ENCODE measurements at places on chromosomes 7 and 10. TPM values are rescaled to one million over a fixed set of nuclear protein-coding genes. Genes with fewer than 3 reads are reported as not detected.

DNA sequence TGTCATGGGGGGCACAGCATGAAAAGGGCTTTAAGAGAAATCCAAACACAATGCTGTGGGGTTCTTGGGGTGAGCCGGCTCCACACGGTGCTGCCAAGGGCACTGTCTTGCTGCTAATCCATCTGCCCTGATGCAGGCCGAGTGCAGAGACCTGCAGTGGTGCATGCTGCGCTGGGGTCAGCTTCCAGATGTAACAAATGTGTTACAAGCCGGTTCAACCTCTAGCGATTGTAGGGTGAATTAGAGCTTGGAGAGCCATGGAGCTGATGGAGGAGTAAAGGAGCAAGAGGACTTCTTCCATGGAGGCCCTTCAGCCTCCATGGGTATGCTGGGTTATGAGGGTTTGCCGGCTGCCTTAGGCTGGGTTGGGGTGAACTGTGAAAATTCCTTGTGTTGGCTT lies 402.3 kb downstream of the TYW1 start:
- no peak for DNase-seq

DNA sequence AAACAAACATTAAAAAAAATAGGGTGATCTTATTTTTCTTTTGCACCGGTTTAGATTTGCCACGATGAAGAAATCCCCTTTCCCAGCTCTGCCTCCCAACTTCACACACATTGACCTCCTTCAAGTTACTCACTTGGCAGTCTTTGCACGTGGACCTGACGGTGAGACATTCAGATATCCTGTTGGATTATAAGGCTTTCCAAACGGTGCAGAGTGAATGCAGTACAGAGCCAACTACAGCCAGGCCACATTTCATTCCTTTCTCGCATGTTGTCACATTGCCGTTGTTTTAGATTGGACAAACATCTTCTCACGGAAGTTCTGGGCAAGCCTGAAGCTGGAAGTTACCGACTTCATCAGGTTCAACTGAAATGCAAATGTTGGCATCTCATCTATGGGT lies 159.2 kb downstream of the HDAC9 start:
- DNase-seq = no peak

GRCh38 chr7:114784746-114785145 lies 137.1 kb upstream of the MDFIC start:
- no peak for DNase-seq

DNA sequence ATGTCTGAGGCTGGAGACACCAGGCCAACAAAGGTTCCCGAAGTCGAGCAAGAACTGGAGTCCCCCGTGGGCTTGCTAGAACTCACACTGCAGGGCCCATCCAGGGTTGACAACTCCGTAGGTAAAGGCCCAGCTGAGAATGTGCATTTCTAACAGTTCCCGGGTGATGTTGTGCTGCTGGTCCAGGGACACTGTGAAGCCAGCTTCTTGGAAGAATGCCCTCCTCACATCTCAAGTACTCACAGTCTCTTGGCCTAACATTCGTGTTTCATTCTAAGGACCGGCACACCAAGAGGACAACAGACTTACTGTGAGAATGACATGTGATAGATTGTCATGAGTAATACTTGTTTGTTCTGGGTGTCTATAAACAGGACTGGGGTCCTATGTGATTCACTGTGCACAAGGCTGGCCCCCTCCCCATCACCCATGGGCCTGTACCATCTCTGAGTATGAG lies 682.3 kb upstream of the IGFBP3 start:
- no peak for DNase-seq

DNA sequence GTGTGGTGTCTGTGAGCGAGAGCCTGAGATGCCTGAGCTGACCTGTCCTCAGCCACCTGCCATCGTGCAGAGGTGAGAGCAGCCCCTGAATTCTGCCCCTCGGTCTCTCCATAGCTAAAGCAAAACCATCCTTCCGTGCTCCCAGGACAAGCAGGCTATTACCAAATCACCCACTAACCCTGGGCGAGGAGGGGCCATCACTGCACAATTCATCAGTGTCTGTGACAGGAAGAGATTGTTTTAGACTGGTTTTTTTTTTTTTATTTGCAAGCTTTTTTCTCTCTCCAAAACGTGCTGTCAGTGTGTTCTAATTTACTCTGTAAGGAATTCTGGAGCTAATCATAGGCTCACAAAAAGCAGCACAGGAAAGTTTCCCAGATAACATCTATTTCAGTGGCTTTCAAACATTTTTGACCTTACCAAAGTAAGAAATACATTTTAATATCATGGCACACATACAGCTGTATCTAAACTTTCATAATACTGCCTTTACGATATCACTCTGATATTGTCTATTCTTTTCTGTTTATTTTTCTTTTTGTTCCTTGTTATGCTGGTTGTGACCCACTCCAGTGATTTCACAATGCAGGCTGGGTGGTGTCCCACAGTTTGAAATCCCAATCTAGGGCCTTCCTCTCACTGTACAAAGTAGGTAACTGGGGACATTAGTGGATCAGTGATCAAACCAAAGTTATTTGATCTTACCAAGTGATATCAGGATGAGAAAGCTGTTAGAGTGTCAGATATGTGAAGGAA lies 62.8 kb downstream of the EGFR start:
- no peak for DNase-seq

GRCh38 chr7:2046581-2047565 lies 185.9 kb downstream of the MAD1L1 start:
- DNase-seq = peak; percentile 39

- DNase-seq = no peak
Measured at GRCh38 chr7:47387506-47387905, 194.4 kb downstream of the TNS3 start.

- DNase-seq = no peak
Measured at GRCh38 chr7:92884218-92884617, 47.8 kb upstream of the CDK6 start.

DNA sequence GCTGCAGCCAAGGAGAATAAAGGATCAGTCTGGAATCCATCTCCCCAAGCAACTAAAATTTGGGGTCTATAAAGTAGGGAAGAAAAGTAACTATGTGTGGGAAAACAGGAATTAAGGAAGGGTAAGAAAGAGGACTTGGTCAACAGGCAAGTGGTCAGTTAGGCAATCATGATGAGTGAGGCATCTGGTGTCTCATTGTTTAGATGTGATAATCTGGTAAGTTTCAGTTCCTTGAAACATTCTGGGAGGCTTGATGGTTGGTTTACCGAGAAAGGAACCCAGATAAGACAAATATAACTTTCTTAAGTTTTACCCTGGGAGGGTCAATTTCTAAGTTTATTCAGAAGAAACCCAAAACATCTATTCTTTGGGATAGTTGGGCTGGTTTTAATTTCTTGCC lies 22.3 kb downstream of the HYAL4 start:
- no peak for DNase-seq

GRCh38 chr7:19700936-19701335 lies 7.9 kb downstream of the POLR1F start:
- DNase-seq = no peak

DNA sequence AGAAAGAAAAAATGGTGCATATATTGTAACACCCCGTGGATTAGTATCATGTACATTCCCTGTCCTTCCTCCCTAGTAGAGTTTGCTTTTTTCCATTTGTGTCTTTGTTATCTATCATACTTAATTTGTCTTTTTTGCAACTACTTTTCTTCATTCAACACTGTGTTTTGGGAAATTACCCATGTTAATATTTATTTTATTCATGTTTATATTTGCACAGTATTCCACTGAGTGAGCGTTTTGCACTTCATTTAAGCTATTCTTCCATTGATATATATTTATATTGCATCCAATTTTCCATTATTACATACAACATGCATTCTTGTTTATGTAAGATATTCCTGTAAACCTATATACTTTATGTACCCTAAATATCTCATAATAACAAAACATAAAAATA lies 57.6 kb upstream of the FAM171A1 start:
- no peak for DNase-seq

DNA sequence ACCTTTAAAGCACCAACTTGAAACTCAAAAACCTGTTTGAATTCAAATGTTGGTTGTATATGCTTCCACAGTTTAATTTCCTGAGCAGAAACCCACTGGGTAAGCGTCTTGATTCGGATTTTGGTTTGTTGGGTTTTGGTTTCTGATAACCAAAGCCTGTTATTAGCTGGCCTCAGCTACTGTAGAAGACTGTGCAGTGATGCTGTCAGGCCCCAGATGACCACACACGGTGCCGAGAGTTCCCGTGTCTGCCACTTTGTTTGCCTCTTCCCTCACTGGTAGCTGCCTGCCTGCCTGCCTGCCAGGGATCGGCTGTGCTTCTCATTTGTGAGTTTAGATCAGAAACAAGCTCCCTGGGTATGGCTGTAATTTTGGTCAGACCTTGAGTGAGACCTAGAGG lies 5.6 kb downstream of the MDH2 start:
- no peak for DNase-seq

GRCh38 chr10:69408318-69409175 lies 8.2 kb downstream of the TACR2 start:
- DNase-seq = no peak

RAB19 gene
- polyA plus RNA-seq = 0.10 TPM

NPY gene
- polyA plus RNA-seq = 36.9 TPM

GARIN1A gene
- 0.44 TPM for polyA plus RNA-seq

ACBD7 gene
- 0.15 TPM for polyA plus RNA-seq

MYH16 gene
- not detected for polyA plus RNA-seq
